Retina (tissue), 1 donor: ENCODE measurements at places on chromosomes 1 and 21.

DNA sequence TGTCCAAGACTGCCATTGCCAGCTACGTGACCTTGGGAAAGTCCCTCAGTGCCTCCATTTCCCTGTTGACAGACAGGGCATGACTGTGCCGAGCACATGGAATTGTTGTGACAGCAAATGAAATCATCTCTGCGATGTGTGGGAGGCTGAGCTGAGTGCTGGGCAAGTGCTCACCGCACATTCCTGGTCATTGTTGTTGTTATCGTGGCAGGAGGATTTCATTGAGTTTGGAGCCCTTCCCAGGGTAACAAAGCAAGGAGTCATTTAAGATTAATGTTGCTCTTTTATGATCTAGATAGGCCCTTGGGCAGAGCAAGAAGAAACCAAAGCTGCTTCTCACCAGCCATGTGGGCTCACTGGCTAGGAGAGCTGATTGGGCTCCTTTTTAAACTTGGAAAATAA lies 39.6 kb upstream of the ITPKB start:
- DNase-seq: no peak

DNA sequence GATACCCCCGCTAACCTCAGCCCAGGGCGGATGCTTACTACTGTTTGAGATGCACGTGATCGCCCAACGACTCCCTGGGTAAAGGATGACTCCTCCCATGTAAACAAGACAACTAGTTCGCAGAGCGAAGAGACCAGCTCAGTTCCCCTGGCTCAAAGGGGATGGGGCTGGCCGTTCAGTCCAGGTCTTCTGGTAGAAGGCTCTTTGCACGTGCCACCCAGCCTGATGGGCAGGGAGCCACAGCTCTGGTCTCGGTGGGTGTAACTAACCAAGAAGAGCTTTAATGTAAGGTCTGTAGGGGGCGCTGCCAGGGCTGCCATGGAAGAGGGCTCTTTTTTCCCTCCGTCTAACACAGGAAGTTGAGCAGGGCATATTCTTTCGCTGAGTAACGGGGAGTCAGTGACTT lies 49.4 kb upstream of the PARP1 start:
- DNase-seq: no peak

DNA sequence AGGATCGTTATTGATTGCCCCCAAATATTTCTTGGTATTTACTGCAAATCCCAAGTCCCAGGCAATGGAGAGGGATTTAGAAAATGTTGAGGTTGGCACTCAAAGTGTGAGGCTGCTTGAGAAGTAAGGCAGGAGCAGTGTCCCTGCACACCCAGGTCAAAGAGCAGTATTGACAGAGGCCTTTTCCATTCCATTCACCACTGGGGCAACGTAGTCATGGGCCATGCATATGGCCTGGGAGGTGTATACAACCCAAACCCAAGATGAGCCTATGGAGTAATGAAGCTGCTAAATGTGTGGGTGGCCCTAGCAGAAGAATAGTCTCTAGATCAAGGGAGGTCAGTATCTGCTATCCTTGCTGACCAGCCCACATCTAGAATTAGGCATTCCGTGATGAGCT lies 245.6 kb downstream of the FOXD2 start:
- no peak for DNase-seq

DNA sequence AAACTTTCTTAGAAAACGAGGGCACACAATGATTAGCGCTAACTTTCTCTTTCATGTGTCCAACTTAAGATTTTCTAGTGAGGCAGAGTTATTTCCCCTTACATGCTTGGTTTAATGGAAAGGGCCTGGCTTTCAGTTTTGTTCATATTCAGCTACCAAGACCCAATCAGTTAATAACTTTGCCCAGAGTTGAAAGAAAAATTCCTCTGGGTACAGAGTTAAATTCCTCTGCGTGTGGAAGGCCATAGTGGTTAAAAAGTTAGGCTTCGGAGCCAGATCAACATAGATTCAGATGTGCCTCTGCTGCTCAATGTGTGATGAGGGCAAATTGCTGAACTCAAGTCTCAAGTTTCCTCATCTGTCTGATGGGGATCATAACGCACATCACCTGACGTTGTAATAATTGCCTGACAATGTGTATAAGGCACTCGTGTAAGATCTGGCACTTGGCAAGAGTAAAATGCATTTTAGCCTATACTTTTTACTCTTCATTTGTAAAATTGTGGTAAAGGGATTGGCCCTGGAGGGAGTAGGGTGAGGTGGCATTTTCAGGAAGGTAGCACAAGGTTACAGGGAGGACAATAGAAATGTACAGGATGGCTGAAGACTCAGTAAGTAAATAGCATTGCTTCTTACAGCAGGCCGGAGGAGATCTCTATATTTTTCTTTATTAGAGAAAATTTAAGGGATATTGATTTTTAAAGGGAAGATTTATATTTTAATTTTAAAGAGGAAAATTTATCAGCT lies 103.4 kb downstream of the ROR1 start:
- DNase-seq: no peak

- no peak for DNase-seq
These were observed 96.7 kb downstream of the NGF start for GRCh38 chr1:115241309-115241708.

GRCh38 chr1:100649146-100649545 lies 70.4 kb upstream of the VCAM1 start:
- DNase-seq: no peak

GRCh38 chr1:32946413-32946812 lies 18.2 kb downstream of the RNF19B start:
- no peak for DNase-seq

DNA sequence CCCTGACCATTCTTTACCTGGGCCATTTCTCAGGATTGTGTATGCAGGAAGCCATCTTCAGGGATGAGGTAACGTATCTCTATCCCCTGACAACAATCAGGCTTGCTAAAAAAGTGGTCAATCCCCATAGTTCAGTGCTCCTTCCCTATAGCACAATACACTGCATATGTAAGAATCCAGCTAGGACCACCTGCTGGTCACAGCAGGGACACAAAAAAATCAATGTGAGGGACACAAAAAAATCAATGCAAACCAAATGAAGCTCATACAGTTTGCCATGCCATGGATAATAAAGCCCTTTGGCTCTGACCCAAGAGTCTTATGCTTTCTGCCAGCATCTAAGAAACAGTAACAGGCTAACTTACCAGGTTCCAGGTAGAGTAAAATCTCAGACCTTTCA lies 16.3 kb downstream of the ACBD6 start:
- DNase-seq: peak; percentile 66

DNA sequence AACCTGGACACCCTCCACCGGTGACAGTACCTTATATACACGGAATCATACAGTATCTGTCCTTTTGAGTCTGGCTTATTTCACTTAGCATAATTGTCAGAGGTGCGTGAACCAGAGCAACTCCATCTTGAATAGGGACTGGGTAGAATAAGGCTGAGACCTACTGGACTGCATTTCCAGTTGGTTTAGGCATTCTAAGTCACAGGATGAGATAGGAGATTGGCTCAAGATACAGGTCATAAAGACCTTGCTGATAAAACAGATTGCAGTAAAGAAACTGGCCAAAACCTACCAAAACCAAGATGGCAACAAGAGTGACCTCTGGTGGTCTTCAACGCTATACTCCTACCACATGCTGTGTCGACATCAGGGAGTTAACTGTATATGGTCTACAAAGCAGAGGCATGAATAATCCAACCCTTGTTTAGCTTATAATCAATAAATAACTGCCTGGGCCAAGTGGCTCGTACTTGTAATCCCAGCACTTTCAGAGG lies 1.4 kb upstream of the FDPS start:
- peak; percentile 29 for DNase-seq

GRCh38 chr1:119071321-119071720 lies 69.1 kb downstream of the WARS2 start:
- DNase-seq: no peak

DNA sequence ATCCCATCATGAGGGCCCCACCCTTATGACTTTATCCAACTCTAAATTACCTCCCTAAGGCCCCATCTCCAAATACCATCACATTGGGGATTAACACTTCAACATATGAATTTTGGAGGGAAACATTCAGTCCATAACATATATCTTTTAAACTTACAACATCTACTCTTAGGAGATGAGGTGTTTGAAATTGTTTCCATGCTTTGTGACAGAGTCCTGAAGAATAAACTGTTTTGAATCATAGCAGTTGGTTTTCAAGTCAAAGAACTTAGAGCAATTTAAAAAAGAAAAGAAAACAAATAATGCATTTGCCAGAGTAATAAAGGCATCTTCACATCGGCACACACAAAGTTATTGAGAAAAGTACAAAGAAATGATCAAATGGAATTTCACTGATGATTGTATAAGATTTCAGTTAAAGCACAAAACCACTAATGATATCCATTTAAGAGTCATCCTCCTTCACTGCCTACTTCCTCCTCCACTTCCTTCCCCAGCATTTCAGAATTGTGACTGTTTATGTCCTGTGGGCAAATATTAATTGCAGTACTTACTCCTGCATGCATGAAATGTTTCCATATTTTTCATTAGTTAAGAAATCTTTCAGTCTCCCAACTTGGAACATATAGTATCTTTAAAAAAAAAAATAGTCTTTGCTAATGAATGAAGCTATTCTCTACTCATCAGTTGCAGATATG lies 202.0 kb downstream of the LRRC40 start:
- no peak for DNase-seq

DNA sequence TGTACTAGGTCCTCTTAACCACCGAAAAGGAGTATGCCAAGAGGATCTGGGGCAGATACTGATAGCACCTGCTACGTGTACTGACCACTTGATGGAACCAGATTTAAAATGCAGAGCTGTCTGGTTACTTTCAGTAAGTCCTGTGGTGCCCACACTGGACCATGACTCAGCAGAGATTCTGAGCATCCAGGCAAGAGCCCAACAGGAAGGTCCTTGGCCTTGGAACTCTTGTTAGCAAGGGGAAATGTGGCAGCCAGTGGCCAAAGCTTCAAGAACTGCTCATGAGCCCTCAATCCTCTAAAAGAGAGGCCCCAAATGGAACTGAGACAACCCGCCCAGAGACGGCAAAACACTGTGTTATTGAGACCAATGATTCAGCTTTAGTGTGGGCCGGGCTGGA lies 4.2 kb upstream of the GJB5 start:
- DNase-seq: no peak

- no peak for DNase-seq
These were observed 445.6 kb downstream of the PLPP3 start for GRCh38 chr1:56133522-56134472.

GRCh38 chr1:41539999-41540398 lies 55.5 kb upstream of the EDN2 start:
- DNase-seq: no peak

GRCh38 chr1:56489695-56490094 lies 89.7 kb downstream of the PLPP3 start:
- no peak for DNase-seq
